ENCODE measurements at places on chromosomes 6 and 20.

DNA sequence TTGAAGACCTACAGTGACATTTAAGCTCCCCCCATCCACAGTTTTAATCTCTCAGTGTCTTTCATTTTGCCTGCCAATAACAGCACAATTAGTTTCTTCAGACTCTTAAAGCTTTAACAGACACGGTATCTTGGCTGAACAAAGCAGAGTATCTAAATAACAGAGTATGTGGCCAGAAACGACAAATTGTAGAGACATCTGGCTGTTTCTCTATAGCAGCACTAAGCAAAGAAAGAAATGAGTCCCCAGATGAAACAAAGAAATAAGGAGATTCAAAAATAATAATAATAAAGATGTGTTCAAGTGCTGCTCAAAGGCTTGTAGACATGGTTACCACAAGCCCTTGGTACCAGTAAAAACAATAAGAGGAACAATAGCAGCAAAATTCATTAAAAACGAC is 97.8 kb upstream of the HDAC2 start:
- DNase-seq, result no peak

GRCh38 chr6:111052171-111052570 is 35.1 kb upstream of the SLC16A10 start:
- DNase-seq, result no peak

DNA sequence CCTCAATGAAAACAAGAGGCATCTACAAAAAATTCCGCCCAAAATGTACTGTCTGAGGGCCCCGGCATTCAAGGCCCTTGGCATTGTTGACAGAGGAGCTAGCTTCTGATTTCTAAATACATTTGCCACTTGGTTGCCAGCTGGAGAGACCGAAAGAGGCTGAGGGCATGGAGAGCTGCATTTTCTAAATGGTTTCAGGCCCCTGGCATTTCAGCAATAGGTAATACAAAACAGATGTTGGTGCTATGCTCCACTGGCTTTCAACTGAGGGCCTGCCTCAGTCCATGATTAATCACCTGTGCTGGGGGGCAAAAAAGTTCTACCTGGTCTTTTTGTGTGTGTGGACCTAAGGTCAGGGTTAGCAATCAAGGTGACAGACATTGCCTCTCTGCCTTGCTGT is 79.5 kb upstream of the ISM1 start:
- DNase-seq, result no peak

GRCh38 chr6:157535340-157536222 is 154.6 kb downstream of the ZDHHC14 start:
- DNase-seq, result no peak

GRCh38 chr6:28207510-28208110 is 17.5 kb upstream of the ZSCAN9 start:
- no peak for DNase-seq

Measured in midbrain (tissue), 1 donor.